ENCODE measurements at places on chromosomes 7 and 10. TPM values are rescaled to one million over a fixed set of nuclear protein-coding genes. Genes with fewer than 3 reads are reported as not detected.

GRCh38 chr10:43702213-43702935 is 53.7 kb upstream of the ZNF32 start:
- no peak for DNase-seq

- DNase-seq, result no peak
Observed at GRCh38 chr7:119974972-119975371, 298.0 kb upstream of the KCND2 start.

DNA sequence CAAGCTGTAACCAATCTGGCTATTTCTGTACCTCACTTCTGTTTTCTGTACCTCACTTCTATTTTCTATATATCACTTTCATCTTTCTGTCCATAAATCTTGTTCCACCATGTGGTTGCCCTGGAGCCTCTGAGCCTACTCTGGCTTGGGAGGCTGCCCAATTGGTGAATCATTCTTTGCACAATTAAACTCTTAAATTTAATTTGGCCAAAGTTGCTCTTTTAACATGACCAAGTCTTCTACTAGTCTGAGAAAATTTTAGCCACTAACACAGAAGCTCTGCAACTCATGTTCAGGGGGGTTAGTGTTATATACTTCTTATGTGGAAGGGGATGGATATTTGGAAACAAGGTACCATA is 503.5 kb downstream of the KIF20B start:
- no peak for DNase-seq

GRCh38 chr10:633279-634245 is 55.9 kb downstream of the DIP2C start:
- peak; percentile 60 for DNase-seq

DNA sequence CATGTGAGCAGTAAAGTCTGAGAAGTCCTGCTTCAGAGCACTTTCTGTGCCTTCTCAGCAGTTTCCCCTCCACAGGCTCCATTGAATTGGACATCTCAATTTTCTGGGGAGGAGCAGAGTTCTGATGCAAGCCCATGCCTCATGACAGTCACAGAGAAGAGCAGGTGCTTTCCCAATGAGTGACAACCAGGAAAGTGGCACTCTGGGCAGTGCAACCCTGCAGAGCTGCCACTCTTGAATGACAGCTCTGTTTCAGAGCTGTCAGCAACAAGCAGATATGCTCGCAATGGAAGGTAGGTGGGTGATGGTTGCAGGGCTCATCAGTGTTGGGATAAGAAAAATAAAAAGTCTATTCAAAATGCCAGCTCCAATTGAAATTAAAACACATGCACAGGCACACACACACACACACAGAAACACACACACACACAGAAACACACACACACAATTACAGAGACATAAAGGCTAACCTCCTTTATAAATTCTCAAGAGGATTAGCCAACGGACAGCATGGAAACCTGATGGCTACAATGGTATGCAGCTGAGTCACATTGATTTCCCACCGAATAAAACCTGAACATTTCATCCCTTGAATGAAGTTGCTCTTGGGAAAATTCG is 50.5 kb downstream of the C10orf67 start:
- no peak for DNase-seq

DNA sequence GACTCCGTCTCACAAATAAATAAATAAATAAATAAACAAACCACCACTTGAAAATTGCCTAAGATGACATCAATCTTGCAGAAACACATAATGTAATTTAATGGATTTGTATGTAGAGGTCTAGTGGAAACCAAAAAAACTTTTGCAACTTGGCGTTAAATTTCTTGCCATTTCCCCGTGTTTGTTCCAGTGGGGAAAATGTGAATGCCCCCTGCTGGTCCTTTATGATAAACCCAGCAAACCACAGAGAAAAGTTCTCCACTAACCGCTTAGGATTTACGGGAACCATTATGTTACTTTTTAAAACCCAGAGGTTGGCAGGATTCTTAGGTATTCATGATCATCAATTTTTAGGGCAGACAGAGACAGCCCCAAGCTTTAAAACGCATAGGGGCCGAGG is 32.5 kb downstream of the LAMB4 start:
- no peak for DNase-seq

- no peak for DNase-seq
Observed at GRCh38 chr7:1134951-1135350, 25.0 kb downstream of the ZFAND2A start.

- DNase-seq, result peak; percentile 65
Observed at GRCh38 chr10:132608511-132609195, 71.1 kb downstream of the INPP5A start.

DNA sequence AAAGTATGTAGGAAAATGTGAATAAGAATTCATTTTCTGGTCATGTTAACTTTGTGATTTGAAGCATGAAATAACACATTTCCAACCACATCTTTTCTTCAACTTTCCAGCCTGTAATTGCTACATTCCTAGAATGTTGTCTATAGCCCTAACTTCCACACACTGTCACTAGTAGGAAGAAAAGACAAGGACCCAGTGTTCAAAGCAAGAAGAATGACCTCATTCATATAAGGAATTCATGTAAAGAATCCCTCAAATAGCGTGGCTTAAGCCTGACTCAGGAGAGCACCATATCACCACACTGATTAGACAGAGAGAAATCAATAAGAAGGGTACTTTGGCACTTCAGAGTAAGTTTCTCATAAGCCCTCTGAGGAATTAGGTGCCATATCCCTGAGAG is 318.7 kb upstream of the CHRM2 start:
- no peak for DNase-seq

GRCh38 chr10:95374597-95375209 is 83.9 kb upstream of the PDLIM1 start:
- DNase-seq, result peak; percentile 91

- DNase-seq, result no peak
Observed at GRCh38 chr7:47540387-47541350, 41.2 kb downstream of the TNS3 start.

DNA sequence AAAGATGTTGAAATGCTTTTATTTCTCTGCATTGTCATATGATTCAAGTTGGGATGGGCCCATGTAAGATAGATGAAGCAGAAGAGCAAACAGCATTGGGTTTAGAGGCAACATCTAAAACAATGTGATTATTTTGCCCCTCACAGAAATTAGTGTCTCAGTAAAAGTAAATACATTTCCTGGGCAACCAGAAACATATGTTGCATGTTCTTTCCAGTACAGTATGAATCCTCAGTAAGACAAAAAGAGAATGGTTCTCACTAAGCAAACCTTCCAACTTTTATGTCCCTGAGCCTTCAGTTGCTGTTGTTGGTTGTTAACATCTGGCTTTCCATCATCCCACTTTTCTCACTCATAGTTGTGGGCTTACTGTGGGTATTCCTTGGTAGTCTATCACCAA is 222.5 kb upstream of the PRPS1L1 start:
- DNase-seq, result no peak

DNA sequence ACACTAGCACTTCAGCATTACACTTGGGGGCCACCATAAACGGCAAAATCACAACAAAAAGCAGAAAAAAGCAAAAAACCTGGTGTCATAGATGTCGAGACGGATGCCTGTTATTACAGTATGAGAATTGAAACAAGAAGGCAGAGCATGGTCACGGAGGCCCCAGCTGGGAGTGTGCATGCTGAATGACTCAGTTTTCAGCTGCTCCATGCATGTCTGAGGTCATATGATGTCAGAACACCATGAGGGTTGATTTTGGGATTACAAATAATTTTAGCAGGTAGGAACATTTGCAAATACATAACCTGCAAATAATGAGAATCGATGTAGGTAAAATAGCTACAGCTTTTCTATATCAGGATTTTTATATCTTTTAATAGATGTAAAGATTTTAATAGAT is 19.1 kb downstream of the ZMYND11 start:
- DNase-seq, result no peak

DNA sequence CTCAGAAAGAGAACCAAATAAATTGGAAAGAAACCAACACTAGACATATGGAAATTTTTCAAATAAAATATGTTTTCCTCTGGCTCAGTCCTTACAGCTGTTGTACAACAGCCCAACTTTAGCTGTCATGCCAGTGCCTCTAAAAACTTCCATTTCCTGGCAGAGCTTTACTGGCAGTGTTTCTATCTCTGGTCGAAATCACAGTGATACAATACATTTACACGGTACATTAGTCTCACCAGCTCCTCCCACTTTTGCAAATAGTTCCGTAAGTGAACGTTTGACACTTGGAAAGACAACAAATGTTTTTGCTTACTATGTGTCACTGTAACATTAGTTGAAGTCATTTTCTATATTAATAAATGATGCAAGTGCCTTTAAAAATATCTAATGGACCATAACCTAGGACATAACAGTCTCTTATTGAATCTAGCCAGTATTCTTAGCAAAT is 29.8 kb downstream of the BCAP29 start:
- no peak for DNase-seq

DNA sequence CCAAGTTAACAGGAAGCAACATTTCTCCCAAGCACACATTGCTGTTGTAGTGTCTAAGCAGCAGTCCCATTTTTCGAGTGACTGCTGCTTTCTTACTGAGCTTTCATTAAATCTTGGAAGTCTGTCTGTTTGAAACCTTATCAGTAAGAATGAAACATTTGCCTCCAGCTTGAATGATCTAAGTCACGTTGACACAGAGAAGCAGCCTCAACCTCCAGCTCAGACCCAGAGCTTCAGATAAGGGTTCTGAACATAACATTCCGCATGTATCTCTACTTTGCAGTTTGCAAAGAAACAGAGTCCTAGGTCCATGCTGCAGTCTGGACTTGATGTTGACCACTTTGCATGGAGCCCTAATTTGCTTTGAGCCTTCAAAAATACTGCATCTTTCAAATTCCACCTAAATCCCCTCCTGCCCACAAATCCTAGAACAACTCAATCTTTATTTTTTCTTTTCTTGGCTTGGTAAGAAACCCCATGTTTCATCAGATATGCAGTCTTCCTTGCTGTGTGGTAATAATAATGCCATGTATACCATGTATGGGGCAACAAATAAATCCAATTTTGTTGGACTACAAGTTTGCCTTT is 698.7 kb upstream of the IGFBP3 start:
- no peak for DNase-seq

GRCh38 chr10:121753726-121754476 is 155.7 kb upstream of the FGFR2 start:
- DNase-seq, result no peak

- DNase-seq, result no peak
Observed at GRCh38 chr10:82464966-82465365, 590.0 kb downstream of the NRG3 start.

DNA sequence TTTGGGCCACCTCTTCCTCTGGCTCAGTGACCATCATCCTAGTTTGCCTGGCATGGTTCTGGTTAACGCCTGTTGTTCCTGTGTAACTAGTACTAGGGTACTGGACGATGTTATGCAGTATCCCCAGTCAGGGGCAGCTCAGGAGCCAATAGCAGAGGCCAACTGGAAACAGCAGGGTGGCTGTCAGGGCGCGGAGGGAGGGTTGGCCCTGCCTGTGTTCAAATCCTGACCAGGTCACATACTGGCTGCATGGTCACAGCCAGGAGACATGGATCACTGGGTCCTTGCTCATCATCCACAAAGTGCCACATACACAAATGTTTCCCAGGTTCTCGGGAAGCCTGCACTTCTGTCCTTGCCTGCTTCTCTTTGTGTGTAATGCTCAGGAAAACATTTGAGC is 12.3 kb upstream of the RBP3 start:
- peak; percentile 35 for DNase-seq

DNA sequence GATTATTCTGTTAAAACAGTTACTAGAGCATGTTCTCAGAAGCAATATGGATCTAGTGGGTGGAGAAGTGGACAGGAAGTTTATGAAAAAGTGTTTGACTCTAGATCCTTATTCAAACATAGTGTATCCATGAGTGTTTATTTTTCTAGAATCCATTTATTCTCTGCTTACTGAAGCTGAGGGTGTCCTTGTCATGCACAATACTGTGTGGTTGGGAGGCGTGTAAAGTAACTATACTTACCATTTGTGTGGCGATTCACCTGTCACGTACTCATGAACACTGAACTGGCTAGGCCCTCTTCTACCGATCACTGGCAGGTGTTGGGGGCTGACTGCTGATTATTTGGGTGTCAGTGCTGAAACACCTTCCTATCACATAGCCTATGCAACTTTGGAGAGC is 74.0 kb downstream of the POU6F2 start:
- DNase-seq, result no peak

GRCh38 chr7:133836666-133837065 is 290.5 kb upstream of the LRGUK start:
- DNase-seq, result no peak

DNA sequence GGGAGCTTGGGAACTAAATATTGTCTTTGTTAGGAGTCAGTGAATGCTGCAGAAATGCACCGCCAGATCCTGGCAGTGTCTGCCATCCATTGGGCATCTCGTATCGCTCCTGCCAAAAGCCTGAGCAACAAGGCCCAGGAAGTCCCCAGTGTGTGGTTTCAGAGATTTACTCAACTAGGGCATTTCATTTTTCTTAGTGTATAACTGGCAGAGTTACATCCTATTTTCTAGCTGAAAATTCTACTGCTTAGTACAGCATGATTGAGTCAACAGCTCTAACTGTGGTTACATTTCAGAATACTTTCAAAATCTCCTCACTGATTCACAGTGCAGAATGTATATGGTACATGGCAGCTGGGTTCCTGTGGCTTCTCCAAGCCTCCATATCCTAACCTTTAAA is 95.8 kb upstream of the CREB5 start:
- no peak for DNase-seq

DNA sequence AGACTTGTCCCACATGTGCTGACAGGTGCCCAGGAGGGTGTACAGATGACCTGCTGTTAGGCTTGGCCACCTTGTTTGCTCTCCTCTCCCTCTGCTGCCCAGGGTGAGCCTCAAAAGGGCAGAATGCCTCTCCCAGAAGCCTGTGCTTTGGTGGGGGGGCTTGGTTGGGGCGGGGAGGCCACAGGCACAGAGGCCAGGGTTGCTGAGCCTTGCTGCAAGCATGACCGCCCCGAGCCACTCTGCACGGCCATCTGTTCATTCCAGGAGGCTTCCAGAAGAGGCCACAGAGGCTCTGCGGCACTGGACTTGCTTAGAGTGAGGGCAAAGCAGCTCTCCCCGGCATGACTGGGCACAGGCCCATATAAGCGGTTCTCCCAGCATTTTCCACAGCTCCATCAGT is 190.8 kb downstream of the GLRX3 start:
- no peak for DNase-seq

GRCh38 chr7:116354546-116355423 is 144.4 kb downstream of the TES start:
- DNase-seq, result peak; percentile 86

Gene DGKI
- total RNA-seq, result 6.1 TPM

Gene BUD23
- 44.6 TPM for total RNA-seq

Gene INHBA
- 71.2 TPM for total RNA-seq

Gene FAM237B
- total RNA-seq, result not detected

Gene BLNK
- 3.2 TPM for total RNA-seq

Gene PLEKHA1
- total RNA-seq, result 29.3 TPM

Gene FOXI2
- total RNA-seq, result 0.14 TPM

Gene ICA1
- 9.4 TPM for total RNA-seq

Gene PNLIPRP3
- total RNA-seq, result not detected

Gene LRRC4
- total RNA-seq, result 7.3 TPM

Gene AKR1E2
- total RNA-seq, result 12.0 TPM

Gene NCF1
- 9.3 TPM for total RNA-seq

Gene LRIT1
- not detected for total RNA-seq
